ENCODE measurements at places on chromosomes 7 and 10. TPM values are rescaled to one million over a fixed set of nuclear protein-coding genes. Genes with fewer than 3 reads are reported as not detected.

EBF3 gene
- total RNA-seq = 0.20 TPM

FAM25G gene
- total RNA-seq = not detected

PSMG3 gene
- 105 TPM for total RNA-seq

ZNF212 gene
- 11.7 TPM for total RNA-seq

CTAGE8 gene
- total RNA-seq = not detected

THNSL1 gene
- total RNA-seq = 3.3 TPM

SLC16A12 gene
- 0.19 TPM for total RNA-seq

CDNF gene
- total RNA-seq = 0.52 TPM

BTBD16 gene
- 0.58 TPM for total RNA-seq

UBTD1 gene
- 11.2 TPM for total RNA-seq

CTTNBP2 gene
- total RNA-seq = 0.61 TPM

ASB4 gene
- 0.56 TPM for total RNA-seq

SLC13A1 gene
- total RNA-seq = not detected

SYT15B gene
- 5.2 TPM for total RNA-seq

CHAT gene
- not detected for total RNA-seq

ANKRD2 gene
- total RNA-seq = 6.4 TPM

Measured in A549 treated with ZK216348 at 1 μM for 4 hours (cell line).